ENCODE measurements at places on chromosomes 2 and 18. TPM values are rescaled to one million over a fixed set of nuclear protein-coding genes. Genes with fewer than 3 reads are reported as not detected.

The CRACDL gene
- total RNA-seq, result 24.3 TPM

The RTP5 gene
- not detected for total RNA-seq

The CYTIP gene
- total RNA-seq, result 30.7 TPM

The SPHKAP gene
- total RNA-seq, result not detected

The ZAP70 gene
- total RNA-seq, result 66.3 TPM

The C2orf80 gene
- total RNA-seq, result not detected

The PLCD4 gene
- total RNA-seq, result 4.6 TPM

The MRO gene
- 0.45 TPM for total RNA-seq

The RAD51AP2 gene
- not detected for total RNA-seq

- no peak for DNase-seq
Measured at GRCh38 chr2:147027436-147027835, 817.4 kb upstream of the ACVR2A start.

DNA sequence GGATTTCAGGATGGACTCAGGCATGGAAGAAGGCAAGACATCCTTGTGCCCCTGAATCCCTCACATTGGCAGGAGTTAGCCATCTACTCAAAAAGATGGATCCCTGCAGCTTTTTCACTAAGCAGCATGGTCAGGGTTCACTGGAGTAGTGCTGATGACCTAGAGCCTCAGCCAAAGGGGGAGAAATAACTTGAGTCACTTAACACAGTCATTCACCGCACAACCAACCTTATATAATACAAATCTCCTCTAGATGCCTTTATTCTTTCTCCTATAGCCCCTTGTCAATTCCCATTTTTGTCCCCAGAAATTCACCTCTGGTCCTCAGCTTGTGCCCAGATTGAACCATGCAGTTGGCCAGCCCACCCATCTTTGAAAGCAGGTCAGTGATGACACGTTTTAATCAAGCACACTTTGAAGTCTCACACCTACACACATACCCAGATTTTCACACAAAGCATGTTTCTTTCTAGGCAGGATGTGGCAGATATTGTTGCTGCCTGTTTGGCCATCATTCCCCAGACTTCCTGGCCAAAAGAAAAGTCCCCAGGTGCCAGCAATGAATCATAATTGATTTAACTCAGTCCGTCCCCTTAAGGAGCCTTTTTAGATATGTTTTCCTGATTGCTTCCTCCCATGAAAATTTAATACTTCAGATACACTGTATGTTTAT, 84.2 kb downstream of the LBH start:
- no peak for DNase-seq

- no peak for DNase-seq
Measured at GRCh38 chr2:5657231-5657630, 35.0 kb upstream of the SOX11 start.

DNA sequence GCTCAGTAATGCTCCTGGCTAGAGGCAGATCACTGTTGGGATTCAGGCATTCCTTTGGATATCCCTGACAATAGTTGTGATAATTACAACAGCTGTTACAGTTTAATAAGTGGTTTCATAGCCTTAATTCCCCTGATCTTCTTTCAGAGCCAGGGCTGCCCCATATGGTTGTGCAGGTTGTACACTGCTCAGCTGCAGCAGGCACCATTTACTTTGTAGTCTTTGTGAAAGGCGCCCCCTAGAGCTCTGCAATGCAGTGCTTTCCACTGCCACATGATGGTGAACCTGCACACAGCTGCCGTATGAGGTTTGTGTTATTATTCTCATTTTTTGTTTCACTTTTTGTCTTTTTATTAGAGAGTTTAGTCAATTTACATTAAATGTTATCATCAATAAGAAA, 239.1 kb downstream of the KCNS3 start:
- DNase-seq, result peak; percentile 46

- peak; percentile 84 for DNase-seq
Measured at GRCh38 chr2:26721115-26722032, 28.9 kb downstream of the KCNK3 start.

GRCh38 chr2:85312404-85312803, 15.4 kb downstream of the TGOLN2 start:
- no peak for DNase-seq

GRCh38 chr2:52594026-52594425, 1173.6 kb upstream of the CHAC2 start:
- no peak for DNase-seq

GRCh38 chr18:76973520-76974266, 151.3 kb downstream of the ZNF236 start:
- no peak for DNase-seq

- DNase-seq, result no peak
Measured at GRCh38 chr2:159938395-159938794, 124.0 kb downstream of the PLA2R1 start.

DNA sequence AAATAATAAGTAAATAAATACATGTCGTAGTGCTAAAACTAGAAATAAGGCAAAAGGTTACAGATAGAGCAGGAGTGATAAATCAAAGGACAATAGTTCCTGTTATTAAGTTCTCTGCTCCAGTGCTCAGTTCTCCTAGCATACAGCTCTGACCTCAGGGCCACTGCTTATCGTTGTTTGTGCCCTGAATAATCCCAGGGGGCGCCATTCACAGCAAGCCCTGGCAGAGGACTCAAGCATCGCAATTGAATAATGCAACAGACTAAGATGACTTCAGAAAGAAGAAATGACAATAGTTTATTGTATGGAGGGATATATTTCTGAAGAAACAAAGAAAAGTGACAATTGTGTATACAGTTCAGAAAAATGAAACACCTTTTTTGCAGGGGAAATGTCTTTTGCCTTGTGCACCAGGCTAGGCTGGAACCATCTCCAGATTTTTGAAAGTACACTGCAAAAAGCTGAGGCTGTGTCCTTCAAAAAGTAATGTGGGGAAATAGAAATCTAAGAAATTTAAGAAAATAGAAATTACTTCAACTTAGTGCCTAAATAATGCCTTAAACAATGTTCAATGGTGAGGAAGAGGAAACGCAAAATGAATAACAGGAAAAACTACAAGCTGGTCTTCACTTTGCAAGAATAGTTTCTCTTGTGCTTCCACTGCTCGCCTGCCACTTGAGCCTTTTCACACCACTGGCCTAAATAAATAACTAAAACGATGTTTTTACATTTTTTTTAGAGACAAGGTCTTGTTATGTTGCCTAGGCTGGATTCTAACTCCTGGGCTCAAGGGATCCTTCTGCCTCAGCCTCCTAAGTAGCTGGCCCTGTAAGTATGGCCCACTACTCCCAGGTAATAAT, 19.0 kb upstream of the CCNYL1 start:
- DNase-seq, result peak; percentile 56

GRCh38 chr18:79728931-79729586, 49.5 kb downstream of the CTDP1 start:
- DNase-seq, result no peak

- no peak for DNase-seq
Measured at GRCh38 chr2:215404348-215405012, 31.4 kb downstream of the FN1 start.

DNA sequence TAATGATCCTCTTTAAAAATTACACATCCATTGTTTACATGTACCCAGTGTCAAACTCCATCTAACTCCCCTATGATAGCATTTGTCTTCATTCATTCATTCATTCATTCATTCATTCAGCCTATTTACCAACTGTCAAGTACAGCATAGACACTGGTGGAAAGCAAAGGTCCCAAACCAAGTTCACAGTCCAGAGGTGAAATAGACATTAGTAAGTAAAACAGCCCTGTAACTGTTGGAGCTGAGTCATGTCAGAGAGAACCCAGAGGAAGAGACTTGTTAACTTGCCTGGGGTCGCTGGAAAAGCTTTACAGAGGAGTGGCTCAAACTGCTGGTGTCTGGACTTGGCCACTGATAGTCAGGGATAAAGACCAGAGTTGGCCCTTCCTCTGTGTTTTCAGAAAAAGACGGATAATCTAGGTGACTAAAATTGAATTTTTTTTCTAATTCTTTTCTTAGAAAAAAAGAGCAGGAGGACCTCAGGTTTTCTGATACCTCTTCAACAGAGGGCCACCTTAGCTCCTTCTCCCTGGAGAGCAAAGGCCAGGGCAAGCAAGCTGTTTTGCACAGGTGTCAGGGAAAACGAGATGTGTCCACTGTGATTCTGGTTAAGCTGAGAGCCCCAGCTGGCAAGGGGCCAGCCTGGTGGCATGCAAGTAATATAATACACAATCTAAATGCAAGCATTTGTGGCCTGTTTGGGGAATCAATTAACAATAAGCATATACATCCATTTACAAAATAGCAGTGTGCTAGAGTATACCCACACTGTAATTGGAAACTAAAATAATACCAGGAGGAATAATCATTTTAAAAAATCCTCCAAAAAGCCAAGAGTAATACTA, 96.7 kb upstream of the SLC14A2 start:
- no peak for DNase-seq

- no peak for DNase-seq
Measured at GRCh38 chr18:44747157-44747556, 66.5 kb downstream of the SETBP1 start.

DNA sequence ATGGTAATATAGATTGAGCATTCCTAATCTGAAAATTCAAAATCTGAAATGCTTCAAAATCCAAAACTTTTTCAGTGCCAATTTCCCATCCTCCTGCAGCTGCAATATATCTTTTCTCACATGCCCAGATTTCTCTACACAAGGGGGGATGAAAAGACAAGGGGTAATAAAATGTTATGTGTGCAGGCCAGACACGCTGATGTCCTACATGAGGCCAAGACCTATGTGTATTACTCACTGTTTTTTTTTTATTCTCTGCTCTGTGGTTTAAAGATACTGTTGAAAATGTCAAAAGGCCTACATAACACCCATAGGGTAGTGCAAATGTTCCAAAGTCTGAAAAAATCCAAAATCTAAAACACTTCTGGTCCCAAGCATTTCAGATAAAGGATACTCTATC, 41.2 kb upstream of the CWC22 start:
- DNase-seq, result no peak

All from stomach (tissue), 19 donors.